BJ (cell line): ENCODE measurements at places on chromosomes 1 and 21.
A peak's percentile ranks its signal among the peaks of the same experiment; 100 is the strongest.

- no peak for DNase-seq
Measured at GRCh38 chr1:169461390-169462000, 24.2 kb downstream of the SLC19A2 start.

DNA sequence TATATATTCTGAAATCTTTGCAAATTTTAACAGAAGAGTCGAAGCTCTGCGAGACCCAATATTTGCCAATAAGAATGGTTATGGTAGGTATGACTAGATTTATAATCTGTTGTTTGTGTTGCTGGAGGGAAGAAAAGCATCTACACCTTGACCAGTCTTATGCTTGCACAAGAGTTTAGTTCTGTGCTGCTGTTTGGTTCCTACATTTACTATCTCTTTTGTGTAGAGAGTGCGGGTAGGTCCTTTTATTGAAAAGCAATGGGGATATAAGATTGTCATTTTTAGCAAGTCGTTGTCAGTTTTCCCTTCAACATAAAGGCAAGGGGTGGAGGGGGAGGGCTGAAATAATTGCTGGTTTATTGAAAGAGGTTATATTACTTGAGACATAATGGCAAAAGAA lies 396 bp downstream of the ELAVL4 start:
- DNase-seq: no peak

DNA sequence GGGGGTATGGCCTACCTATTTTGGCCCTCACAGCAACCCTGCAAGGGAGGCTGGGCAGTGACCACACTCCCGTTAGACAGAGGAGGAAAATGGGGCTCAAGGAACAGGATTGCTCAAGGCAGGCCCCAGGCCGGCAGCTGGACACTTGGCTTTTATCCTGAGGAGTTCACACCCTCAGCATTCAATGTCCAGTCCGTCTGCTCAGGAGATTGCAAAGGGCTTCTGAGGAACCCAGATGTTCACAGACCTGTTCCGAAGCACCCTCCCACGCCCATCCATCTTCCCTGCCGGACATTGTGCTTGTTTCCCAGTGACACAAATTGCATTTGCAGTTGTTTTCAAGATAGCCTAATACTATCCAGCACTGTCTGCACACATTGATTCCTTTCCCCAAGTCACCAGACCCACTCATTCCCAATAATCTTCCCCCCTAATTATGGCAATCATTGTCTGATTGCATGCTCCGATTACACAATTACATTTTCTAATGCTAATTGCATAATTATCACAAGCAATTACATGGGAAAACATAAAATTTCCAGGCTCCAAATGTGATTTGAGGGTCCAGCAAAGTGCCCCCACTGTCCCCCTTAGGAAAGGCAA lies 4.3 kb upstream of the UBL4B start:
- no peak for DNase-seq

DNA sequence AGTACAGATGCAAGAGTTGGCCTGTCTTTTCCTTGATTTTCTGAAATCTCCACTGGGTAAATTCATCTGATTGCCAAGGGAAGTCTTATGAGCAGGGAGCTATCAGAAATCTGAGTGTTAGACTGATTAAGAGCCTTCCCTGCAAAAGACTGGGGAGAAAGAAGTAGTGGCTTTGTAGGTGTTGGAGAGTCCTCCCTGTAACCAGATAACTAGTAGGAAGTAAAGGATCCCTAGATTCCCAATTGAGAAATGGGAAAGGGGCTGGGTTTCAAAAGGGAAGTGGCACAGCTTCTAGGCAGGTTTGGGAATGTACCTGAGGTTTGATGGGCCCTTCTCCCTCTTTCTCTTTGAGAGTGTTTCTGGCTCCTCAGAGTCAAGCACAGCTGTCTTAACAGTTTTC lies 2.1 kb downstream of the TLCD4 start:
- no peak for DNase-seq

DNA sequence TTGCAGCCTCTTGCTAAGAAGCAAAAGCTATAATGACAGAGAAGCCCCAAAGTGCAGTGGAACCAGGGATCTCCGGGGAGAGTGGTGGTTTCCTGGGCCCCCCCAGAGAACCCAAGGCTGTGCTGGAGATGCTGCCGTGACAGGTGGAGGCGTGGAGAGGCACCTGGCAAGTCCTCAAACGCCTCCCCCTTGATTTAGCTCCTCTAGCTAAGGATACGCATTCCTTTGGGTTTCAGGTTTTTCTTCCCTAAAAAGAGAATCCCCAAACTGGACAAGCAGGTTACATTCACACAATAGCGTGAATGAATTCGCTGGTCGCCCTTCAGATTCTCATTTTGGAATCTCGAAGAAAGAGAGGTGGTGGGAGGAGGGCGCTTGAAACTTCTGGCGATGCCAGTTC lies 853 bp upstream of the ATP1A1 start:
- no peak for DNase-seq

GRCh38 chr1:12649971-12650421 lies 6.1 kb downstream of the AADACL4 start:
- peak; percentile 85 for DNase-seq

- no peak for DNase-seq
Measured at GRCh38 chr1:188061881-188062280, 1233.1 kb downstream of the PLA2G4A start.

DNA sequence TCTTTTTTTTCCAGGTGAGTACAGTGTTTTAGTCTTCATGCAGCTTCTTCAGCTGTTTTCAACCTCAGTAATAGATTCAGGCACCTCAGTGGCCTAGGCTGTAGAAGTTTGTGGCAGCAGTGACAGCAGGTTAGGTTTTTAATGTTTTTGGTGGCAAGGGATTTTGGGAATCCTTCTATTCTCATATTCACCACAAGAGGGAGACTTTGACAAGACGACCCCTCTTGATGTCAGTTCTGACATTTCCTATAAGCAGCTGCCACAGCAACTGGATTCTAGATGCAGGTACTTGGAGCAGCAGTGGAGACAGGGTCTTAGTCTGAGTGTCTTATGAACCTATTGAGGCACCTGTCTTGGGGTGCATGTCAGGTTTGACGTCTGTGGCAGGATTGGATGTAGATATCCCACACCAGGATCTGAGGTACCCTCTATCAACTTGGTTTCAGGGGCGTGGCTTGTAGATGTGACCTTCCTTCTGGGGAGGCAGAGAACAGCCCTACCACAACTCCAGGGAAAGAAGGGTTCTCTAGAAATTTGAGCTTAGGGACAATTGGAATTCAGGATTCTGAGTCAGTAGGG lies 1104.2 kb upstream of the TMPRSS15 start:
- DNase-seq: no peak

DNA sequence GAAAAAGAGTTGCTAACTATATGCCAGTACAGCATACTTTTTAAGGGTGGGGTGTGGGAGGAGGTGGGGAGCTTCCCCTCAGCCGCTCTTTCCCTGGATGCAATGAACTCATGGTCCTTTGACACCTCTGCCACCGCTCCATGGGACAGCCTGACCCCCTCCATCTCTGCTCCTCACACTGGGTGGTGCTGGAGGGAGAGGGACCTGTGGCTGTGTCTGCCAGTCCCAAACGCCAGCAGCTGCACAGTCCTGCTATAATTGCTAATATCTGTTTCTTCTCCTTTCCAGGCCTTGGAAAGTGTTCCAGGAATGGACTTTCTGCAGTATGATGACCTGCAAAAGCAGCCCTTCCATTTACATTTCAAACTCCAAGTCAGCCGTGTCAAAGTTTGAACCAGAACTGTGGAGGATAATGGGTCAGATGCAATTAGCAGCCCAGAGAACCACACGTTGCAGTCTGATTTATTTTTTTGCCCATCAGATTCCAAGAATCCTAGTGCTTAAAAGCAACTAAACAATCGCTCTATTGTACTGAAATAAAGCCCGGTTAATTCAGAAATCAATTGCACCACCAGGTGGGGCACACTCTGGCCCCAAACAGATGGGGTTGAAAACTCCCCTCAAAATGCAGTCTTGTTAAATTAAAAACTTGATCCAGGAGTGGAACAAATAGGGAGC lies 160.7 kb upstream of the LMO4 start:
- DNase-seq: no peak

- DNase-seq: no peak
Measured at GRCh38 chr1:185495898-185496297, 178.9 kb upstream of the IVNS1ABP start.

DNA sequence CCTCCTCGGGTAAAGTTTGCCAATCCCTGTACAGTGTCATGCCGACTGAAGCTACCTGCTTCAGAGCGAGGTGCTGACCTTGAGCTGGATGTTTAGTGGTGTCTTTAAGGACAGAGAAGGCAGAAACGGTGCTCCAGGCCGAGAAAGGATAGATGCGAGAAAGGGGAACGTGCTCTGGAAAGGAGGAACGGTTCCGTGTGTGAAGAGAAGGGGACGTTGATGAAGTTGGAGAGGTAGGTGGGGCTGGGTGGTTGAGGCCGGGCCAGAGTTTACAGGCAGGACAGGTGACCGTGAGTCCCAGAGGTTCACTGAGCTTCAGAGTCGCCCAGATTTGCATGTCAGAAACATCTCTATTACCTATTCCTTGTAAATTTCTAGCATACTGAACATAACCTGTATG lies 90.7 kb downstream of the SCCPDH start:
- DNase-seq: no peak

- no peak for DNase-seq
Measured at GRCh38 chr1:8495928-8496401, 178.1 kb downstream of the SLC45A1 start.

DNA sequence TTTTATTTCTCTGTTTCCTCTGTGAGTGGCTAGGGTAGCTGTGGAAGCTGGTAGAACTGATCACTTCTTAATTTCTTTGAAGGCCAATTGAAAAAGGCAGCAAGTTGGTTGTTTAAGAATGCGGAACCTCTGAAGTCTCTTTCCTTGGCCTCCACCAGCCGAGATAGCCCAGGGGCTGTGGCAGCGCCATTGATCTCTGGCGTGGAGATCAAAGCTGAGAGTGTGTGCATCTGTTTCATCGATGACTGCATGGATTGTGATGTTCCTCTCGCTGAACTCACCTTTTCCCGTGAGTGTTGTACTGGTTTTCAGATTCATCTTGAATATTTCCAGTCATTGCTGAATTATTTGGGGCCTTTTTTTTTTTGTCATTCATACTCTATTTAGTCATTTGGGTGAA lies 97.7 kb downstream of the VPS13D start:
- no peak for DNase-seq

GRCh38 chr1:204304067-204304466 lies 55.7 kb downstream of the PLEKHA6 start:
- DNase-seq: no peak

DNA sequence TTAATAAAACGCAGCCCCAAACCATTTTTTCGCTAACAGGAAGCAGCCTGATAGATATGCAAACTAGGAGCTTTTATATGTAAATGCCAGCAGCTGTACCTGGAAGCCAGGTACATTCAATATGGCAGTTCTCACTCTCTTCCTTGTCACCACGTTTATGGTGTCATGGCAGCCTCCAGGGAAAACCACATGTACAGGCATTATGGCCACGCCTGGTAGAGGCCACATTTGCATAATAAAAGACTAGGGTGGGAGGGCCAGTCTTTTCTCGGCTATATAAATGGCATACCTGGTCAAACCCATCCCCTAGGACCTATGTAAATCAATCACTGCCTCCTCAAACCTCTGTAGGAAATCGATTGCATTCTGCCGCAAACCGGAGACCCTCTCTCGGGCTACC lies 247.5 kb downstream of the NEGR1 start:
- no peak for DNase-seq

DNA sequence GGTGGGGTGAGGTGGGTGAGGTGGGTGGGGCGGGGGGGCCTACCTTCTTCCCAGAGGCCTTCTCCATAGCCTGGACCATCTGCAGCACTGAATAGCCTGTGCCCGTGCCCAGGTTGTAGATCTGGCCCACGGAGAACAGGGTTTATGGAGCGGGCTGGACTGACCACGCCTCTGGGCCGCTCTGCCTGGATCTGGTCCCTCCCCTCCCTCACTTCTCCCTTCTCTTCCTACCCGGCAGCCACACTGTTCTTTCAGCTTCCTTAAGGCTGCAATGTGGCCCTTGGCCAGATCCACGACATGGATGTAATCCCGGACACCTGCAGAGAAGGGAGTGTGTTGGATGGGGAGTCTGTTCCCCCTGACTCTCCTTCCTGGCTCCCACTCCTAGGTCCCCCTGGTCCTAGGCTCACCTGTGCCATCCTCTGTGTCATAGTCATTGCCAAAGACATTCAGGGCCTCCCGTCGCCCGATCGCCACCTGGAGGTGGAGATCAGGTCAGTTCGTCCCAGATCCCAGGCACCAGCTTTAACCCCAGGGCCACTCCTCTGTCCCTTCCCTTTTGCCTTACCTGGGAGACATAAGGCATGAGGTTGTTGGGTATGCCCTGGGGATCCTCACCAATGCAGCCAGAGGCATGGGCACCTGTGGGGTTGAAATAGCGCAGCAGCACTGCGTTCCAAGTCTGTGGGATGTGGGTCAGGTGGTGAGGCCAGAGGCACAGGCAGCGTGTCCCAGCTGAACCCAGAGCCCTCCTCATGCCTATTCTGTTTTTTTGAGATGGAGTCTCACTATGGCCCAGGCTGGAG lies 3.9 kb downstream of the GALE start:
- no peak for DNase-seq

GRCh38 chr1:185427264-185427663 lies 110.2 kb upstream of the IVNS1ABP start:
- no peak for DNase-seq

DNA sequence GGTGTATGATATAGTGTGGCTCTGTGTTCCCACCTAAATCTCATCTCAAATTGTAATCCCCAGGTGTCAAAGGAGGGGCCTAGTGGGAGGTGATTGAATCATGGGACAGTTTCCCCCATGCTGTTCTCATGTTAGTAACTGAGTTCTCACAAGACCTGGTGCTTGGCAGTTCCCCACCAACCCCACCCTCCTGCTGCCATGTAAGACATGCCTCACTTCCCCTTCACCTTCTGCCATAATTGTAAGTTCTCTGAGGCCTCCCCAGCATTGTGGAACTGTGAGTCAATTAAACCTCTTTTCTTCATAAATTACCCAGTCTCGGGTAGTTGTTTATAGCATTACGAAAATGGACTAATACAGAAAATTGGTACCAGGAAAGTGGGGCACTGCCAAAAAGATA lies 1705.3 kb downstream of the NCAM2 start:
- no peak for DNase-seq

DNA sequence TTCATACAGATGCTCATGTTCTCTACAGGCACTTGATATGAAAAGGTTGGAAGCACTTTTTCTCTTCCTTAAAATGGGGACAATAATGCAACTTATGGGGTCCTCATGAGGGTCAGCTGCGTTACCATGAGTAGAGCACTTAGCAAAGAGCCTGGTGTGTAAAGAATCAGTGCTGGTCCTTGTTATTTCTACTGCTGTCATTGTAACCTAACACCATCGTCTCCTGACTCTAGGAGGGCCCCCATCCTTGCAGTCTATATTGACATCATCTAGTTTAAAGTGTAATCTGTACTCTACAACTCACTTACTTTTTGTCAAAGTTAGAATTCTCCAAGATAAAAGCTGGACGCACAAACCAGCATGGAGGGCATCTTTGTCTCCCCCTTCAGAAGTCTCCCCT lies 2.4 kb downstream of the CAPN9 start:
- DNase-seq: no peak

GRCh38 chr1:226519135-226519534 lies 29.4 kb upstream of the STUM start:
- no peak for DNase-seq
